GF-D8 (cell line): ENCODE measurements at places on chromosomes 11 and 22.

DNA sequence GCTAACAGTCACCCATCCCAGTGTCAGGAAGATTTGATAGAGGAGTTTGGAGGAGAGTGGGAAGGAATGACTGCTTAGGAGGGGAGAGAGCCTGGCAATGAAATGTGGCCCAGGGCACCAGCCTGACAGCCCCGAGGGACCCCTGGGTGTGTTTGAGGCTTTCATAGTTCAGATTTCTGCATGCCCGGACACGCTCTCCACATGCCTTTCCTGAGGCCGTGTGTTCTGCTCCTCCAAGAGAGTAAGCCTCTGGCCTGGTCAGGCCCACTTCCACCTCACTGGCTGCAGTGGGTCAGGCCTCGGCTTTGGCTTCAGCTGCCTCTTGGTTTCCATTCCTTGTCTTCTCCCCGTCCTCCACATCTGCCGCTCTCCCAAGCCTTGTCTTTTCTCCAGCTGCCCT lies 78.4 kb downstream of the C22orf31 start:
- no peak for DNase-seq

GRCh38 chr11:1372660-1373059 lies 17.1 kb upstream of the BRSK2 start:
- no peak for DNase-seq

DNA sequence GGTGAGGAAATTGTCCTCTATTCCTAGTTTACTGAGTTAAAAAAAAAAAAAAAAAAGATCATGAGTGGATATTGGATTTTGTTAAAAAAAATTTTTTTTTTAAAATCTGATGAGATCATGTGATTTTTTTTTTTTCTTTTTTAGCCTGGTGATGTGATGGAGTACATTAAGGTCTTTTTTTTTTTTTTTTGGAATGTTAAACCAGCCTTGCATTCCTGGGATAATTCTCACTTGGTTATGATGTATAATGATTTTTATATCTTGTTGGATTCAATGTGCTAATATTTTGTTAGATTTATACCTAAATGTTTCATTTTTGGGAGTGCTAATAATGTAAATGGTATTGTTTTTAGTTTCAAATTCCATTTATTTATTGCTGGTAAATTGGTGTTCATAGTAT lies 43.3 kb downstream of the DDX10 start:
- DNase-seq: no peak

GRCh38 chr22:41976070-41976901 lies 7.0 kb downstream of the SEPTIN3 start:
- no peak for DNase-seq

GRCh38 chr11:128503245-128503991 lies 83.9 kb downstream of the ETS1 start:
- DNase-seq: no peak

DNA sequence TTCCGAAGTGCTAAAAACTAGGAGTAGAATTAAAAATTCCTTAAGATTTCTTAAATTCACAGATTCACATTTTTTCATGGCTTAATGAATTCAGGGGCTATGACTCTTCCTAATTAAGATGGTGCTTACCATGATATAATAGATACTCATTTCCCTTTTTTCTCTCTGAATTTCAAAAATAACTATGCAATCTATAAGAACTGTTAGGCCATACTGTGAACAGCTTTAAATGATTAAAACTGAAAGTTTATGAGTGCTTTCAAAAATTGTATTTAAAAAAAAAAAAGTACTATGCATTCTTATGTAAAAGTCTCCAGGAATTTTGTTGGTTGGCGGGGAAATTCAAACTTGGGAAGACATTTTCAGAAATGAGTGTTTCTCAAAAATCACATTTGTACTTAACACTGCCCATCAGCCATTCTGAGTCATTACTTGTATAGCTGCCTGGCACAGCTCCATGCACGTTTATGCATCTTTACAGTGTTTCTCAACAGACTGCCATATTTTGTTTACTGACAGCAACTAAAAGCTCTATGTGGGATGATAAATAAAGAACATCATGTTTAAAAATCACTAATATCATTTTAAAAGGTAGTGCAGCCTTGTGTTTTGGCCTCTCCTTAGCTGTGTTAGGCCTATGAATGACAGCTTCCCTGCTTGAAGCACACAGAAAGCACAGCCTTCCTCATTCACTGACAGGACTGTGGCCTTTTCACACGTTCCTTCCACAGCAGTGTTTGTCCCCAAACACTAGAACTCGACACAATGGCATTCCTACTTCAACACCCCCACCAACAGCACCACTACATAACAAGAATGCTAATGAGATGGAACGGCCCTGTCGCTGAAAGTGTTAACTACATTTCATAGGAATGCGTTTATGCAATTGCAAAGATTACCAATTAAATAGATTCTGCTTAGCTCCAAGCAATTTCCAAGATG lies 131.4 kb downstream of the DCDC1 start:
- DNase-seq: no peak

- DNase-seq: no peak
Measured at GRCh38 chr11:102223859-102224258, 93.4 kb upstream of the BIRC3 start.

DNA sequence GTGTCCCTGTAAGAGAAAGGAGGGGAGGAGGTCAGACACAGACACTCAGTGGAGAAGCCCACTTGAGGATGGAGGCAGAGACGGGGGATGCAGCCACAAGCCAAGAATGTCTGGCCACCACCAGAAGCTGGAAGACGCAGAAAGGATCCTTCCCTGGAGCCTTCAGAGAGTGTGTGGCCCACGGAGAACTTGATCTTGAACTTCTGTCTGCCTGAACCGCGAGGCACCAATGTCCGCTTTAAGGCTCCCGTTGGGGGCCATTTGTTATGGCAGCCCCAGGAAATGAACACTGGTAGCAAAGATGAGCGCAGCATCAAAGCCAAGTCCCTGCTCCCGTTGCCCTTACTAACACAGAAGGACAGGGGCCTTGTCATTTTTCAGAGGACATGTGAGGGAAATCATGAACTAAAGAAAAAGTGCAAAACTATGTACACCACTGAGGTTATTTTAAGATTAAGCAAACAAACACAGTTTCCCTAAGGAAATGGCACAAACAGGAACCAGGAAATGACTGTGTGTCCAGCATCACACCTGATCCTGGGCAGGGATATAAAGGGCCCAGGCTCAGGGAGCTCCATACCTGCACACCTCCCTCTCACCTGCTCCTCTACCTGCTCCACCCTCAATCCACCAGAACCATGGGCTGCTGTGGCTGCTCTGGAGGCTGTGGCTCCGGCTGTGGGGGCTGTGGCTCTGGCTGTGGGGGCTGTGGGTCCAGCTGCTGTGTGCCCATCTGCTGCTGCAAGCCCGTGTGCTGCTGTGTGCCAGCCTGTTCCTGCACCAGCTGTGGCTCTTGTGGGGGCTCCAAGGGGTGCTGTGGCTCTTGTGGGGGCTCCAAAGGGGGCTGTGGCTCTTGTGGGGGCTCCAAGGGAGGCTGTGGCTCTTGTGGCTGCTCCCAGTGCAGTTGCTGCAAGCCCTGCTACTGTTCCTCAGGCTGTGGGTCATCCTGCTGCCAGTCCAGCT lies at the start of gene KRTAP5-6:
TSS of gene KRTAP5-6 (plus strand) at position 588 of the 963 bp plus-strand sequence. CDS start at position 639, 51 bp downstream.
- DNase-seq: no peak

DNA sequence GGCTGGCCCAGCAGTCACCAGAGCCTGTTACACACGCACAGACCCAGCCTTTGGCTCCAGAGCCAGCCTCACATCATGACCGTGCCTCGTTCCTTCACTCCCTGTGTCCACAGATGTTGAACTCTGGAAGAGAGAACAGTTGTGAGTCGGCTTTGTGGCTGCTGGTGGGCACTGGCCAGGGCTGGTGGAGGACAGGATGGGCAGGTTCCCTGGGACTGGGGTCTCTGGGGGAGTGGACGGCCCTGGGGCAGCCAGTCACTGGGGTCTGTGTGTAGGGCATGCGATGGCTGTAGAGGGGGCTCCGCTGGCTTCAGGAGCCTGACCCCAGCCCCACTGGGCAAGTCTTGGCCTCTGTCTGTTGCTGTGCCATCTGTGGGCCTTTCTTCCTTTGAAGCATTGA lies 1070.1 kb downstream of the BRD1 start:
- no peak for DNase-seq

DNA sequence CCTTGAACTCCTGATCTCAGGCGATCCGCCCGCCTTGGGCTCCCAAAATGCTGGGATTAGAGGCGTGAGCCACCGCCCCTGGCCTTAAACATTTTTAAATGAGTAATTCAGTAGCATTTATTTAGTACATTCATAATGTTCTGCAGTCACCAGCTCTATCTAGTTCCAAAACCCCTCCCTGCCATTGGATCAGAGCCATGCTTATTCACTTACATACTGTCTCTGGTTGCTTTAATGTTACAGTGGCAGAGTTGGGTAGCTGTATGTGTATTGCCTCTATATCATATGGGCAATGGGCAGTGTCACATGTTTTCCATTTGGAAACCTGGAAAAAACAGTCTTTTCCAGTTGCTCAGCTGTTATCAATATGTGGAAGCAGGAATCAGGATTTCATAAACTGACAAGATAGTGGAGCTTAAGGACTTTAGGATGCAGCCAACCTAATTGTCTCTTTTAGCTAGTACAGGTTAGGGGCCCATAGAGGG lies 10.5 kb downstream of the COA4 start:
- DNase-seq: no peak

- DNase-seq: no peak
Measured at GRCh38 chr22:26364066-26365015, 64.7 kb upstream of the ASPHD2 start.

- no peak for DNase-seq
Measured at GRCh38 chr11:27380771-27381170, 17.8 kb upstream of the CCDC34 start.

GRCh38 chr11:64206457-64207255 lies at the start of gene FERMT3:
Gene FERMT3 (plus strand): TSS chr11:64206721. CDS start chr11:64207365, 644 bp downstream.
- peak; percentile 95 for DNase-seq

DNA sequence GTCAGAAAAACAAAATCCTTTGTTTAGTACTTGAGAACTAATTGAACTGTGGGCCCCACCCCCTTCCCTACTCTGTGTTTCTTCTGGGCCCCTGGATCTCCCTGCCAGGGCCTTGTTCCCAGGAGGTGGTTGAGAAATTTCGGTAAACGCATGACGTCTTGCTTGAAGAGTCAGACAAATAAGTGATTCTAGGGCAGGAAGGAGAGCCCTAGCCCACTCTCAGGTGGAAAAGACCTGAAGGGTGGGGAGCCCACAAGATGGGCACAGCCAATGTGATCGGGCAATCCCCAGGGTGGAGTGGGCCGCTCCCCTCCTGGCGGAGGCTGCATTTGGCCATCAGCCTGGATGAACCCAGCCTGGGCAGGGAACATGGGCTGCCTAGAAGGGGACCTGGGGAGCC lies 16.8 kb upstream of the P2RY2 start:
- DNase-seq: no peak

DNA sequence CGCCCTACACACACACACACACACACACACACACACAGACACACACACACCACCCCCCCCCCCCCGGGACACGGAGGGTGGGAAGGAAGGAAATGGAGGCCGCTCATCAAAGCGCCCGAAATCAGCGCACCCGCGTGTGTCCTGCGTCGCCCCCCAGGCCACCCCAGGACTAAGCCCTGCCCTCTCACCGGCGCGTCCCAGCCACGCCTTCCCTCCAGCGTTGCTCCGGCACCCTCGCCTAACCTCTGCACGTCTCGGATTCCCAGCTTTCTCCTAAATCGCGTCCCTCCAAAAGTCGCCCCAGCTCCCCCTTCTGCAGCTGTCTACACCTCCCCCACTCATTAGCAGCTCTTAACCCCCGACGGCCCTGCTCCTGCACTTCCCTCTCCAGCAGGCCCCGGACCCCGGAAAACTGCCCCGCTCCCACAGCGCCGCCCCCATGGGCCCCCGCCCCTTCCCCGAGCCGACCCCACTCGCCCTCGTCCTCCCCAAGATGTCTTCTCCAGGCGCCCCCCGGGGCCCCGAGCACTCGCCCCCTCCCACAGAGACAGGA lies 557 bp downstream of the PACSIN2 start:
- no peak for DNase-seq

DNA sequence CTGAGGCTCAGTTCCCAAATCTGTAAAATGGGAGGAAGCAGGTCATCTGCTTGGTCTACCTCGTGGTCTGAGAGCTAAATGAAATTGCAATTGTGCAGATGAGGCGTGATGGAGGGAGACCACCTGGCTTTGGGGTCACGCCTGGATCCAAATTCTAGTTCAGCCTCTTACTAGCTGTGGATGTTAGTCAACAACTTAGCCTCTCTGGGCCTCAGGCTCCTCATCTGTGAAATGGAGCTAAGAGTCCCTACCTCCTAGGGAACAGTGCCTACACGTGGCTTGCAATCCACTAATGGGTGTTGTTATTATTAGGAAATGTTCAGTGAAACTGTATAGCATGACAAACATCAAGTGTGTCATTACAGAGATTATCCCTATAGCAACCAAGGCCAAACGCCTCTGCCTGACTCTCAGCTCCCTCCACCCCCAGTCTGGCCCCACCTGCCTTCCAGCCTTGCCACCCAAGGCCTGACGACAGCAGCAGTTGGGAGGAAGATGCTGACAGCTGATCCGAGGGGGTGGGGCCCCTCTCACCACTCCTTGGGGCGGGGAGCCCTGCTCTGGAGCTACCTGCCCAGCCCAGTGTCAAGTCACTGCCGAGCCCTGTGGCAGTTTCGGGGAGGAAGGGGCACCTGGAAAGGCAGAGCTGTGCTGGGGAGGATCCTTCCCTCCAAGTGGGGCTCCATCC lies 1.7 kb upstream of the RHOD start:
- DNase-seq: no peak

DNA sequence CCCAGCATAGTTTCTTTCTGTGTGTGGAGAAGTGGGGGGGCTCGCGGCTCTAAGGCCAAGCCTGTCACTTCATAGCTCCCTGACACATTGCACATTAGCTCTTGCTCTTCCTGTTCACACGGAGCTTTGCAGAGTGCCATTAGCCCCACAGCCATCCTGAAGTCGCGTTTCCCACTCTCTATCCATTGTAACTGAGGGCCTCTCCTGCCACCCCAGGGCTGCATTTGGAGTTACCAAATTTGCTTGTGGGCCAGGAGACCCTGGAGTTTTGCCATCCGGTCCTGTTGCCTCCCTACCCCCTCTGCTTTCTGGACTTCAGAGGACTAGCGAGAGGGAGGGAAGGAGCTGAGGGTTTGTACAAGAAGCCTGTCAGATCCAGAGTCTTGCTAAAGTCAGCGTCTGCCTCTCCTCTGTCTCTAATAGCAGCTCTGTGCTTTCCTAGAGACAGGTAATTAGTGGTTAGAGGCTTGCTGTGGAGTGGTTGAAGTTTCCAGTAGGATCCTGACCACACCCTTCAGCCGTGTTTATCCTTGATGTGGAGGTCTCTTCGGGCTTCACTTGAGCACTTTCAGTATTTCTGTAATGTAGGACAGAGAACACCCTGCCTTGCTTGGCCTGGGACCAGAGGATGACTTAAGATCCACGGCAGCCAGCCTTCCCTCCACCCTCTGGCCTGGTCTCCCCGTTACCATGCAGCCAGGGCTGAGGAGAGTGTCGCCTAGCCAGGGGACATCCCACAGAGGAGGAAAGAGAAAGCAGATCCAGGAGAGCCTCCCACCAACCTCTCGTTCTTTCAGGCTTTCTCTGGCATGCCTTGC lies 14.1 kb downstream of the DCPS start:
- peak; percentile 92 for DNase-seq

DNA sequence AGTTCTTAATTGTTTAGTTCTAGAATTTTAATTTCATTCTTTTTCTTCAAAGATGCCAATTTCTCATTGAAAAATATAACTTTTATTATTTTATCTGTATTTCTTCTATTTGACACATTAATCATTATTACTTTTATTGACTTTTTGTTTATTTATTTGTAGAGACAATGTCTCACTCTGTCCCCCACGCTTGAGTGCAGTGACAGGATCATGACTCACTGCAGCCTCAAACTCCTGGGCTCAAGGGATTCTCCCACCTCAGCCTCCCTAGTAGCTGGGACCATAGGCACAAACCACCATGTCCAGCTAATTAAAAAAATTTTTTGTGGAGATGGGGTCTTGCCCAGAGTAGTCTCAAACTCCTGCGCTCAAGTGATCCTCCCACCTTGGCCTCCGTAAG lies 30.3 kb upstream of the FBLN1 start:
- no peak for DNase-seq

- DNase-seq: no peak
Measured at GRCh38 chr22:25359601-25360261, 140.3 kb downstream of the CRYBB2 start.
